ENCODE measurements at places on chromosomes 6 and 20.
A peak's percentile ranks its signal among the peaks of the same experiment; 100 is the strongest.

DNA sequence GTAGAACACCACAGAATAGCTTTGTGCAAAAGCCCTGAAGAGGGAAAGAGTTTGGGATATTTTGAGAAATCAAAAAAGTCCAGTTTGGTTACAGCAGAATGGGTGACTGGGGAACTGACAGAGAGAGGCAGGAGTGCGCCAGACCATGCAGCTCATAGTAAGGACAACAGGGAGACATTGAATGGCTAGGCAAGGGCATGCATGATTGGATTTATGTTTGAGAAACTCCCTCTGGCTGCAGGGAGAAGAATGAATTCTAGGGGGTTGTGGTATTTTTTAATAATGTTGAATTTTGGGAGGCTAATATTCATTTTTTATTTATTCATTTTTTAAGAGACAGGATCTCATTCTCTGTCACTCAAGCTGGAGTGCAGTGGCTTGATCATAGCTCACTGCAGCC is 49.9 kb downstream of the TGM2 start:
- DNase-seq: no peak

DNA sequence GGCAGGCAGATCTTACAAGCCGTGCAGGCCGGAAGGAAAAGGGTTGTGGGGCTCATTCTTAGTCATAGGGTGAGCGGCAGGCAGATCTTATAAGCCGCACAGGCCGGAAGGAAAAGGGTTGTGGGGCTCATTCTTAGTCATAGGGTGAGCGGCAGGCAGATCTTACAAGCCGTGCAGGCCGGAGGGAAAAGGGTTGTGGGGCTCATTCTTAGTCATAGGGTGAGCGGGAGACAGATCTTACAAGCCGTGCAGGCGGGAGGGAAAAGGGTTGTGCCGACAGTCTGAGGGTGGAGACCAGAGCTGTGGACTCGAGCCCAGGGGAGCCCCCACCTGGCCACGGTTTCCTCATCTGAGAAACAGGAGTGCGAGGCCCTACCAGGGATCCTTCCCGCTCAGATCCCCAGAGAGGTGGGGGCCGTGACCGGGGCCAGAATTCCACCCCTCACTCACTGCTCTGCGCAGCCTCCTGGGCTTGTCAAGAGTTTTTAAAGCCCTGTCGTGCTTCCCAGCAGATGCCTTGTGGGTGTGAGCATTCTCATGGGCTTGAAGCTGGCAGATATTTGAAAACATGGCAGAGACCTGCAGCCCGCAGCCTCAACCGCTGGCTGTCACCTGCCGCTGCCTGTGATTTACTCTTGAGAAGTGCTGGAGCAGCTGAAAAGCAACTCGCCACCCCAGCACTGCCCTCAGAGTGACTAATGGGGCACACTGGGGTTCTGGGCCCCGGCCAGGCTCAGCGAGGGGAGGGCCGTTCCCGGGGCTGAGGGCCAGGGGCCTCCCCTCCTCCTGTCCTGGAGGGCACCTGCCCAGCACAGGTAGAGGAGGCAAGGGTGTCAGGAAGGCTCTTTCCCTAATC is 31.9 kb downstream of the NTSR1 start:
- peak; percentile 98 for DNase-seq

- DNase-seq: peak; percentile 85
Measured at GRCh38 chr6:31834367-31835250, 7.1 kb downstream of the HSPA1B start.

GRCh38 chr6:68247782-68248181 is 387.3 kb upstream of the ADGRB3 start:
- DNase-seq: no peak

DNA sequence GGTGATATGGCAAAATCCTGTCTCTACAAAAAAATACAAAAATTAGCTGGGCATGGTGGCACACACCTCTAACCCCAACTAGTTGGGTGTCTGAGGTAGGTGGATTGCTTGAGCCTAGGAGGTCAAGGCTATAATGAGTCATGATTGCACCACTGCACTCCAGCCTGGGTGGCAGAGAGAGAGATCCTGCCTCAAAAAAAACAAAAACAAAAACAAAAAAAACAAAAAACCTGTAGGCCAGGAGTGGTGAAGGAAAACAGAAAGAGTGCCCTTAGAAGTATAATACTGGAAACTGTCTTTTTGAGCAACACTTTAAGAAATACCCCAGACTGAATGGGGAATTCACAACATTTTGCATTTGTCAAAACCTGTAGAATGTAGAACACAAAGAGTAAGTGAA is 85.3 kb downstream of the JARID2 start:
- peak; percentile 37 for DNase-seq

- no peak for DNase-seq
Measured at GRCh38 chr6:158756126-158756525, 63.0 kb downstream of the EZR start.

DNA sequence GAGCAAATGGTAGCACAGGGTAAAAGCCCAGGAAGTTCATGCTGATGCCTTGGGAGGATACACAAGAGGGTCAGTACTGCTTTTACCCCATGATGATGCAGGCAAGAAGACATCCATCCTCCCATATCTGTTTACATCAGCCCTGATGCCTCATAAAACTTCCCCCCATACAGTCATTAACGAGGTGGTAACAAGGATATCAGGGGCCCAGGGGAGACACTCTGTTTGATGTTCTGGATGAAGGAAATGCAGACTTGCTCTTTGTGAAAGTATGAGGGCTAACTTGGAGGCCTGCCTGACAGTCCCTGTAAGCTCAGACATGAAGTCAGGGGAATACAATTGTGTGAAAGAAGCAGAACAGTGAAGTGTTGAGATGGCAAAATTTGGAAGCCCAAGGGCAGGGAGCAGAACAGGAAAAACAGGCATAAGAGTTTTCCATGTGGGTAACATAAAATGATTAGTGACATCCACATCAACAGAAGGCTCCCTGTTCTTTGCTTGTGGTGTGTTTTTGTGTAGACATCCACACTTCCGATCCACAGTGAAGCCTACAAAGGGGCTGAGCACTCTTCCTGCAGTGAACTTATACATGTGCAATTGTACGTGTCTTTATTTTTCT is 813.4 kb downstream of the MAFB start:
- DNase-seq: no peak

- peak; percentile 11 for DNase-seq
Measured at GRCh38 chr6:25777031-25777430, 22.5 kb downstream of the SLC17A4 start.

GRCh38 chr20:32792731-32793458 is 26.9 kb upstream of the MAPRE1 start:
- DNase-seq: no peak

DNA sequence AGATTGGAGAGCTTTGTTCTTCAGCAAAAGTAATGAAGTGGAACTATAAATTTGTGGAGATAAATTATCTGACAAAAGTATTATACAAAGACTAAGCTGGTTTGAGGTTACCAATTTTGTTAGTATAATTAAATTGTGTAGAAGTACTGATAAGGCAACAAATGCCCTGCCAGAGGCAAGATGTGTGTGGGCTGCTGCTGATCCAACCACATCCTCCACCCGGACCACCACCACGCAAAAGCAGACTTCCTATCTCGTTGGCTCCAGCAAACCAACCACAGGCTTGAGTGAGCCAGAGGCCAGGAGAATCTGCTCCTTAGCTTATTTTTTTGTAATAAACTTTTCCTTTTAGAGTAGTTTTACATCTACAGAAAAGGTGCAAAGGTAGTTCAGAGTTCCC is 1.1 kb upstream of the MYLK4 start:
- no peak for DNase-seq

DNA sequence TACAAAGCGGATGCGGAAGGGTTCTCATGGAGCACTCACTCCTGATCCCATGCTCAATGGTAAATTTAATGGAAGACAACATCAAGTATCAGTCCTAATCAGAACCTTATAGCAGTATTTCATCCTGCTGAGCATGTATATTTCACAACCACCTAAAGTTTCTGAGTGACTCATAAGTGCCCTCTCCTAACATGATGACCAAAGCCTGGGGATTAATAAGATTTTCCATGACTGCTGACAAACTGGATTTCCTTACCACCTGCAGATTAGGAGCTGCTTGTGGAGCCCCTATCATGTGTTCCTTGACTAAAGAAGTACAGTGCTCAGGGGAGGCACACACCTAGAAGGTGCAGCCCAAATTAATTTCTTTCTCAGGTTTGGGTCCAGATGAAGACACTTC is 112.8 kb downstream of the INSM1 start:
- DNase-seq: peak; percentile 81

GRCh38 chr6:39568896-39569295 is 156.3 kb downstream of the KIF6 start:
- DNase-seq: peak; percentile 58
